Transverse colon (tissue), 4 donors: ENCODE measurements at places on chromosomes 1 and 21. TPM values are rescaled to one million over a fixed set of nuclear protein-coding genes. Genes with fewer than 3 reads are reported as not detected.

DNA sequence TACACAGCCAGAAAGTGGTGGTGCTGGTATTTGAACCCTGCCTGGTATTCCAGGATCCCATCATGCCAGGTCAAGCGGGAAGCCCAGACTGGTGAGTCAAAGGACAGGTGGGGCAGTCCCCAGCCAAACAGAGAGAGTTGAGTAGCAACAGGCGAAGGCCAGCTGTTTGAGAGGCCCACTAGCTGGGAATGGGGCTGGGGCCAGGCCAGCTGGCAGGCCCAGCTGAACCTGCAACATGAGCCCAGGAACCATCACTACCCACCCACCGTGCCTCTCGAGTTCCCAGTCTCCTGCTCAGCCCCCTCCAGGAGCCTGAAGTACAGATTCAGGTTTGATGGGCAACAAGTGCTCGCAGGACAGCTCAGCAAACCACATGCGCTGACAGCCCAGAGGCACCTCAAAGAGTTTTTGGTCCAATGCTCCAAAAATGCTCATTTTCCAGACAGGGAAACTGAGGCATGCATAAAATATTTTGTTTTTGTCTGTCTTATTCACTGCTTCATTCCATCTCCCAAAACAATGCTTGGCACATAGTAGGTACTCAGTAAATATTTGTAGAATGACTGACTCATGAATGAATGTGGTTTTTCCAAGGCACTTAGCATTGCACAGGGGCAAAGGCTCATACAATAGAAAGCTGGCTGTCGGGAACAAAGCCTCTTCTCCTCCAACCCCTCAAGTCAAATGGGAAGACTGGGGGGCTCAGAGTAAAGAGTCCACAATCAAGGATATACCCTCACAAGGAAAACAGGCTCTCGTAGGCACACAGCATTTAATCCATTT is 42.5 kb upstream of the CLIC4 start:
- H3K27ac ChIP-seq: no peak overlapping the region
- no peaks in the 10 kb centered on the region for H3K36me3 ChIP-seq
- no peak overlapping the region for H3K4me3 ChIP-seq

DNA sequence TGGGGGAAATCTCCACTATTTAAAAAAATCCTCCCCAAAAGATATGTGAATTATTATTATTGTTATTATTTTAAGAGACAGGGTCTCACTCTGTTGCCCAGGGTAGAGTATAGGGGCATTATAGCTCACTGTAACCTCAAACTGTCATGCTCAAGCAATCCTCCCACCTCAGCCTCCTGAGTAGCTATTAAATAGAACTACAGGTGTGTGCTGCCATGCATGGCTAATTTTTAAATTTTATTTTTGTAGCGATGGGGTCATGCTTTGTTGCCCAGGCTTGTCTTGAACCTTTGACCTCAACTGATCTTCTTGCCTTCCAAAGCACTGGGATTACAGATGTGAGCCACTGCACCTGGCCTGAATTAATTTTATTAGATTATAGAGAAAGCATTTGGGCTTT is 116.8 kb downstream of the RABGAP1L start:
- DNase-seq: no peak
- no peaks in the 10 kb centered on the region for H3K4me1 ChIP-seq
- no peak overlapping the region for H3K27ac ChIP-seq
- H3K4me3 ChIP-seq: no peak overlapping the region

GRCh38 chr1:213326281-213327016 is 275.4 kb downstream of the RPS6KC1 start:
- no peaks in the 10 kb centered on the region for H3K27me3 ChIP-seq
- DNase-seq: no peak
- H3K4me3 ChIP-seq: no peak overlapping the region
- no peaks in the 10 kb centered on the region for H3K4me1 ChIP-seq

GRCh38 chr1:115117298-115117697 is 28.0 kb upstream of the TSPAN2 start:
- H3K27me3 ChIP-seq: no peaks in the 10 kb centered on the region
- no peaks in the 10 kb centered on the region for H3K36me3 ChIP-seq
- DNase-seq: no peak
- no peak overlapping the region for H3K4me3 ChIP-seq
- no peaks in the 10 kb centered on the region for H3K4me1 ChIP-seq

DNA sequence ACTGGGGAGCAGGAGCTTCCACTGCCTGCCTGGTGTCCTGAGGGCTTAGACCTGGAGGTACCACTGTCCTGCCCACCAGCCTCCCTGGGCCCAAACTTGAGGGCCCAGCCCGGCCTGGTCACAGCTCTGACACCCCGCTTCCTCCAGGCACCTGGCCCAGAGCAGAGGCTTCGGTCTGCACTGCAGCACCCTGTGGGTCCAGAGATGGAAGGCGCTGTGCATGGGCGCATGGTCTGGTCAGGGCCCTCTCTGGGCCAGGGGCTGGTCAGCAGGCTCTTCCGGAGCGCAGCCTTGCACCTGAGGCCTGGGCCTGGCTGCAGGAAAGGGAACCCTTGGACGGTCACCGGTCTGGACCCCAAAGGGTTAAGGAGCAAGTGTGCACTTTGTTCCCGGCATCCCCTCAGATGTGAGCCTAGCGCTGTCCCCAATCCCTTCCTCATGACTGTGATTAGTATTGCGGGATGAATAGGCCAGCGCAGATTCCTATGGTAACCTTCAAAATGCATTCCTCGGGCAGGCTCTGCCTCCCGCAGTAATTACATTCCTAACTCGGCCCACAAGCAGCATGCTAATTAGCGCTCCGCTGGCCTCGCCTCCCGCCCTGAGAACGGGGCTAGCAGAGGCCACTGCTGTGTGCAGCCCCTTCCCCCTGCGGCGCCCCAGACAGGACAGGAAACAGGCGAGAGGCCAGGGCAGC is 36.3 kb downstream of the PRDM16 start:
- no peaks in the 10 kb centered on the region for H3K27me3 ChIP-seq
- H3K27ac ChIP-seq: no peak overlapping the region

GRCh38 chr1:99573431-99574217 is 72.3 kb upstream of the PALMD start:
- no peak for DNase-seq
- H3K36me3 ChIP-seq: no peaks in the 10 kb centered on the region
- no peak overlapping the region for H3K27ac ChIP-seq
- no peaks in the 10 kb centered on the region for H3K27me3 ChIP-seq

DNA sequence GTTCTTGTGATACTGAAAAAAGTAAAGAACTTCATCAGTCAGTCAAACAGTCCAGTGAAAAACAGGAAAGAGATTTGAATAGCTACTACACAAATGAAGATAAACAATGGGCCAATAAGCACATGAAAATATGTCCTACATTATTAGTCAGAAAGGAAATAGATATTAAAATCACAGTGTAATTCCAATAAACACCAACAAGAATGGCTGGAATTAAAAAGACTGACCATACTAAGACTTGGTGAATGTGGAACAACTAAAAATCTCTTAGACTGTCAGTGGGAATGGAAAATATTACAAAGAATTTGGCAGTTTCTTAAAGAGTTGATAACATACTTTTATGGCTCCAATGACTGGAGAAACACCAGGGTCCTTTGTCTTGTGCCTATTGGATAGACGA is 241.8 kb upstream of the USP24 start:
- H3K4me3 ChIP-seq: no peak overlapping the region
- no peaks in the 10 kb centered on the region for H3K36me3 ChIP-seq
- H3K27me3 ChIP-seq: no peaks in the 10 kb centered on the region
- no peak overlapping the region for H3K27ac ChIP-seq
- H3K4me1 ChIP-seq: no peaks in the 10 kb centered on the region

- H3K27me3 ChIP-seq: no peaks in the 10 kb centered on the region
- DNase-seq: no peak
- no peaks in the 10 kb centered on the region for H3K4me1 ChIP-seq
- H3K36me3 ChIP-seq: no peaks in the 10 kb centered on the region
- no peak overlapping the region for H3K27ac ChIP-seq
Measured at GRCh38 chr21:27653481-27653880, 686.6 kb upstream of the ADAMTS5 start.

- DNase-seq: peak; percentile 71
- H3K36me3 ChIP-seq: no peaks in the 10 kb centered on the region
- peaks cover 100% of the 10 kb centered on the region for H3K27me3 ChIP-seq
- H3K4me1 ChIP-seq: peaks cover 39% of the 10 kb centered on the region
Measured at GRCh38 chr1:63322114-63322943, at the start of gene FOXD3. Gene FOXD3 (plus strand): TSS chr1:63322567. CDS start chr1:63323059, 492 bp downstream.

DNA sequence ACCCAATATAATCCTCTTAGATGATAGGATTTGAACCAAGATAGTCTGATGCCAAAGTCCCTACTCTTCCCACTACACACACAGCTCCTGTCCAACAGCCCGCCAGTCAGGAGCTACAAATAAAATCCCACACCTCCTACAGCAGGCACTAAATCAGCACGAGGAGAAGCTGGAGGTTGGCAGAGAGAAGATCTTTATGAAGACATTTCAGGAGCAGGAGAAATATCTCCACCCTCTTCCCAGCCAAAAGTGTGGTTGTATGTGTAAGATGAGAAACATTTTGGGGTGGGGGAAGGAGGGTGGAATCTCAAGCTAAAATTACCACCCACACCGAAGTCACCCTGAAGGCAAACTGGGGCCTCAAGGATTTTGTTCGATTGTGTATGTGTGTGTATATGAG is 54.5 kb downstream of the PLXNA2 start:
- H3K27ac ChIP-seq: no peak overlapping the region
- peaks cover 7% of the 10 kb centered on the region for H3K4me1 ChIP-seq
- no peaks in the 10 kb centered on the region for H3K27me3 ChIP-seq
- H3K4me3 ChIP-seq: no peak overlapping the region
- H3K36me3 ChIP-seq: no peaks in the 10 kb centered on the region

DNA sequence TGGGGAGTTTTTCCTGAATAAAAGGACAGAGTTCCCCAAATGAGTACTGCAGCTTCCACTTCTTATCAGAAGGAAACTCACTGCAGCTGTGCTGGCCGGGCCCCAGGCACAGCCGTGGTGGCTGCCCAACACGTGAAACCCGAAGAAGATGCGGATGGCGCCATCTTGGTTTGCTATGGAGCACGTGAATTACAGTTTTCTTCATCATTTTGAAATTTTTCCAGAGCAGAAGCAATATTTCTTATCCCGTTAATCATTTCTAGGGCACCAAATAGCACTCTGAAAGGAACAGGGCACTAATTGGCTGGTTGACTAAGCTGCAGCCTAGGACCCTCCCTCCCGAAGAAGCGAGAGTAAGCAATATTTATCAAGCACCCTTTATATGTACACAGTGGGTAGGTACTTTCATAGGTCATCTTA is 63.2 kb upstream of the EPS8L3 start:
- H3K4me1 ChIP-seq: no peaks in the 10 kb centered on the region
- no peak overlapping the region for H3K4me3 ChIP-seq
- DNase-seq: no peak

- H3K27ac ChIP-seq: peak overlapping the region; percentile 83
- peaks cover 30% of the 10 kb centered on the region for H3K27me3 ChIP-seq
- no peaks in the 10 kb centered on the region for H3K36me3 ChIP-seq
- H3K4me3 ChIP-seq: peak overlapping the region; percentile 50
- peaks cover 33% of the 10 kb centered on the region for H3K4me1 ChIP-seq
Measured at GRCh38 chr1:207959910-207960309, 49.0 kb upstream of the CD34 start.

- H3K27ac ChIP-seq: peak overlapping the region; percentile 84
- DNase-seq: peak; percentile 19
- peaks cover 11% of the 10 kb centered on the region for H3K27me3 ChIP-seq
- H3K4me1 ChIP-seq: no peaks in the 10 kb centered on the region
Measured at GRCh38 chr1:183807549-183808168, 2.7 kb downstream of the RGL1 start.

DNA sequence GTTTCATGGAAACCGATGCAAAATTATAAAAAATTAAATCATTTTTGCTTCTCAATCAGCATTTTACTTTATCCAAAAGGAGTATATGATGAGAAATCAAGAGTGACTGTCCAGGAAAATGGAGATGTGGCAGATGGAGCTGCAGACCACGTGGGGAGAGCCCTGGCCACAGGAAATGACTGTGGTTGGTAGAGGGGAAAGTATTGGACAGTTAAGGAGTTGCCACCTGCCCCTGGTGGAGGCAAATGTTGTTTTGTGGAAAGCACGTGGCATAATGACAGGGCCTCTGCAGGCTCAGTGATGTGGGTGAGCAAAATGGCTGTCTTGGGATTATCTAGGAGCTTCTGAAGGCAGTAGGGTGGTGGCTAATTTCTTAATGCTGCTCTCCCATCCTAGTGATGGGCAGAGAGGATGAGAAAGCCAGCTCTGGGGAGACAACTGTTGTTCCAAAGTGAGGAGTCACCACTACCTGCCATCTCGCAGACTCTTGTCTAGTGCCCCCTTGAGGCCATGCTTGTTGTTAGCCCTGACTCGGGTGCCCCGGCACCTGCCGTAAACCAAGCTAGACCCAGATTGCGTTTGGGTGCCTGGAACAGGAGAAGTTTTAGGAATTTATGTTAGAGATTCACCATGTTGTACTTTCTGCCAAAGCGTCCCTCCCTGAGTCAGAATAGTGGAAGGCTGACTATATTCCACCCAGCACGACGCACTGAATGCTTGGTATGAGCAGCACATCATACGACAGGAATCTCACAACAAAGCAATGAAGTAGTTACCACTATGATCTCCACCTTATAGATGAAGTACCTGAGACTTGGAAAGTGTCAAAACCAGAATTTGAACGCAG is 144.0 kb downstream of the ROR1 start:
- H3K4me1 ChIP-seq: peaks cover 31% of the 10 kb centered on the region
- H3K4me3 ChIP-seq: no peak overlapping the region
- no peaks in the 10 kb centered on the region for H3K36me3 ChIP-seq
- no peak overlapping the region for H3K27ac ChIP-seq
- H3K27me3 ChIP-seq: no peaks in the 10 kb centered on the region

GRCh38 chr1:54459726-54460191 is 53.6 kb upstream of the SSBP3 start:
- H3K27ac ChIP-seq: no peak overlapping the region

- H3K4me1 ChIP-seq: no peaks in the 10 kb centered on the region
- no peak overlapping the region for H3K4me3 ChIP-seq
- H3K27me3 ChIP-seq: peaks cover 2% of the 10 kb centered on the region
Measured at GRCh38 chr21:36003776-36004175, 56.5 kb downstream of the SETD4 start.

DNA sequence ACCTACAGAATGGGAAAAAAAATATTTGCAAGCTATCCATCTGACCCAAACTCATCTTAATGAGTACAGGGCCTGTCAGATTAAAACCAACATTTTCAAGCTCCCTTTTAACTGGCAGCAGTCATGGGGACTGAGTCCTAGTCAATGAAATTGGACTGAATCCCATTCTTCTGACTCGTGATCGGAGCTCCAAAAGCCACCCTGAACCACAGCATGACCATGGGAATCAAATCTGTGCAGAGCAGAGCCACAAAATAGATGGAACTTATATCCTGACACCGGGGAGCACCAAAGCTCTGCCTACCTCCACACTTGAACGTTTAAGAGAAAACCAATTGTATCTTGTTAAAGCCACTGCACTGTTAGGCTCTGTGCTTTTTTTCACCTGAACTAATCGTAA is 5.0 kb upstream of the RWDD3 start:
- DNase-seq: no peak
- peaks cover 16% of the 10 kb centered on the region for H3K4me1 ChIP-seq
- no peak overlapping the region for H3K4me3 ChIP-seq
- H3K27me3 ChIP-seq: no peaks in the 10 kb centered on the region
- no peaks in the 10 kb centered on the region for H3K36me3 ChIP-seq

The NEGR1 gene
- total RNA-seq: 7.9 TPM

The GPR37L1 gene
- 0.55 TPM for total RNA-seq

The PHC2 gene
- total RNA-seq: 52.7 TPM

The RGS16 gene
- total RNA-seq: 3.0 TPM

The ACOT11 gene
- total RNA-seq: 74.9 TPM

The GPR3 gene
- not detected for total RNA-seq

The MFAP2 gene
- total RNA-seq: 1.1 TPM

The UQCRH gene
- 191 TPM for total RNA-seq

The TRIM17 gene
- total RNA-seq: not detected

The IL20 gene
- not detected for total RNA-seq

The ERG gene
- 8.6 TPM for total RNA-seq

The DAB1 gene
- 1.2 TPM for total RNA-seq
